Large intestine (tissue), 12 donors: ENCODE measurements at places on chromosomes 1 and 21. TPM values are rescaled to one million over a fixed set of nuclear protein-coding genes. Genes with fewer than 3 reads are reported as not detected.

The MMP23B gene
- polyA plus RNA-seq = 10.7 TPM

The PROK1 gene
- polyA plus RNA-seq = 0.13 TPM

The ABCA4 gene
- polyA plus RNA-seq = 5.3 TPM

The IARS2 gene
- polyA plus RNA-seq = 75.9 TPM

The HUNK gene
- polyA plus RNA-seq = 9.1 TPM

DNA sequence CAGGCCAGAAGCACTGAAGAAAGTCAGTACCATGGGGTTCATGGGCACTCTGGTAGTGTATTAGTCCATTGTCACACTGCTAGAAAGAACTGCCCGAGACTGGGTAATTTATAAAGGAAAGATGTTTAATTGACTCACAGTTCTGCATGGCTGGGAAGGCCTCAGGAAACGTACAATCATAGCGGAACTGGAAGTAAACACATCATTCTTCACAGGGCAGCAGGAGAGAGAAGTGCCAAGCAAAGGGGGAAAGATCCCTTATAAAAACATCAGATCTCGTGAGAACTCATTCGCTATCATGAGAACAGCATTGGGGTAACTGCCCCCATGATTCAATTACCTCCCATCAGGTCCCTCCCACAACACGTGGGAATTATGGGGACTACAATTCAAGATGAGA lies 20.2 kb upstream of the ROR1 start:
- H3K36me3 ChIP-seq = no peaks in the 10 kb centered on the region
- no peaks in the 10 kb centered on the region for H3K27me3 ChIP-seq
- no peaks in the 10 kb centered on the region for H3K4me1 ChIP-seq
- no peak overlapping the region for H3K4me3 ChIP-seq
- no peak overlapping the region for H3K27ac ChIP-seq

GRCh38 chr1:225808136-225808535 lies 1.8 kb upstream of the EPHX1 start:
- H3K4me3 ChIP-seq = no peak overlapping the region
- H3K4me1 ChIP-seq = peaks cover 17% of the 10 kb centered on the region
- no peak overlapping the region for H3K27ac ChIP-seq
- H3K27me3 ChIP-seq = no peaks in the 10 kb centered on the region
